Stomach (tissue), 19 donors: ENCODE measurements at places on chromosomes 3 and 15.

DNA sequence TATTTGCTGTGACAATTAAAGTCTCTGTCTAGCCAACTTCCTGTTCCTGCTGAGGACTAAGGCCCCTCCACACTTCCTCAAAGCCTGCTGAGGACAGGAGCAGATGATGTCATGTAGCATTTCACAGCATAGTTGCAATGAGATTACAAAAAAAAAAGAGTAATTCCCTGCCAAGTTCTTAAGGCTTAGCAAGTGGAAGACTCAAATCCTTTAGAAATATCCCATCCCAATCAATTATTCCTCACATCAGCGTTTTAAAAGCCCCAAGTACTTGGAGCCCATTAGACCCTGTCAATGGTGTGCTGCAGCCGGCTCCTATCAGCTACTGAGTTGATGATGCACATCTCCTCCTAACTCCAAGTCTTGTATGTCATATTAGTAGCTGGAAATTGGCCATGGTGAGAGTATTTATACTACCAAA lies 51.7 kb downstream of the TRANK1 start:
- DNase-seq: no peak

GRCh38 chr15:25441111-25441510 lies 2.3 kb upstream of the UBE3A start:
- DNase-seq: no peak

DNA sequence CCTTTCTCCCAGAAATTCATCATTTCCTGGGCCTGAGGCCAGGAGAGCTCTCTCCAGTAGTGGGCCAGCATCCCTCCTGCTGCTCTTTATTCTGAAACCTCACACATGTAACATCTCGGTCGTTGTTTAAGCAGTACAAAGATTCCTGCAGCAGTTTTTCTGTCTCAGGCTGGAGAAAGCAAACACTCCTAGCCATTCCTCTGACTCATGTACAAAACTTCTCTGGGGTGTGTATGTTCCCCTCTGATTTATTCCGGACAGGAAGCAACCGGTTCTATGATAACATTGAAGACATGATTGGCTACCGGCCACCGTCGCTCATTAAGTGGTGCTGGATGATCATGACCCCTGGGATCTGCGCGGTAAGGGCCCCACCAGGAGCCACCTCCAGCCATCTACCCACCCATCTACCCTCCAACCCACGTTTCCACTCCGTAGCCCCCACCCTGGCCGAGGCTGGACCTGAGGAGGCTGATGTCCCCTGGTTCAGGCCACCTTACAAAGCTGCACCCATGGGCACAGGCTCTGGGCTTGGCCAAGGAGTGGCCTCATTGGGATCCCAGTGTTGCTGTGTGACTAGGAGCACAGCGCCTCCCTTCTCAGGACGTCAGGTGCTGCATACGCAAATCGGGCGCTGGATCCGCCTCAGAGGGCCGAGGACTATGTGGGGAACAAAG lies 58.6 kb upstream of the SLC6A1 start:
- DNase-seq: no peak

GRCh38 chr3:122936986-122937385 lies 90.6 kb downstream of the SEMA5B start:
- no peak for DNase-seq

- DNase-seq: peak; percentile 34
Observed at GRCh38 chr3:9247941-9248521, 1.4 kb downstream of the SRGAP3 start.

DNA sequence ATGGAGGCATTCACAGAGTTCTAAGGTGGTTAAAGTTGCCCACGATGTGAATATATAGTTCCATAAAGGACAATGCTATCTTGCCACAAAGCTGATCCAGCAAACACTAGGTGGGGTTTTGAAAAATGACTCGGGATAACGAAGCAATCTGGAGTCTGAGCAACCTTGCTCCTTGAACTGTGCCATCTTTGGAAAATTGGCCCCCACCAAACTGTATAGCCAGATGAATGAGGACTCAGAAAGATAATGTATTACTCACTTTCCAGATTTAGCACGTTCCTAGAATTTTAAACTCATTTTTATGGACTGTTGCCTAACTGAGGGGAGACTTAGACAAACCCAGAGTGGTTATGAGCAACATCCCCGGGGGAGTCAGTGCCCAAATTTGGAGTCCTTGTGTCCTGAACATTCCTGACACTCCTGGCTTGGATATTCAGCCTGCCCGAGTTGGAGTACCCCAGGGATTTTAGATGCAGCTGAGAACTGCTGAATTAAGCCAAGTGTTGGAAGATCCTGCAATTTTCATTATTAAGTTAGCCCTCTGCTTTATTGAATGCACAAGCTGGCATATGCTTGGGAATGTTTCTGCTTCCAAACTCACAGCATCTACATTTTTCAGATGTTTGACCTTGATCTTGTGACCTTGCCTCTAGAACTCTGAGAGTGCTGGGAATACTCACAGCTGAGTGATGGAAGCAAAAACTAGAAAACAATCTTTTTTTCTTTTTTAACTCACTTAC lies 8.8 kb upstream of the MAGI1 start:
- DNase-seq: no peak

- no peak for DNase-seq
Observed at GRCh38 chr3:21517184-21517583, 233.8 kb downstream of the ZNF385D start.

- peak; percentile 72 for DNase-seq
Observed at GRCh38 chr15:84606653-84607120, 5.9 kb downstream of the ZSCAN2 start.

DNA sequence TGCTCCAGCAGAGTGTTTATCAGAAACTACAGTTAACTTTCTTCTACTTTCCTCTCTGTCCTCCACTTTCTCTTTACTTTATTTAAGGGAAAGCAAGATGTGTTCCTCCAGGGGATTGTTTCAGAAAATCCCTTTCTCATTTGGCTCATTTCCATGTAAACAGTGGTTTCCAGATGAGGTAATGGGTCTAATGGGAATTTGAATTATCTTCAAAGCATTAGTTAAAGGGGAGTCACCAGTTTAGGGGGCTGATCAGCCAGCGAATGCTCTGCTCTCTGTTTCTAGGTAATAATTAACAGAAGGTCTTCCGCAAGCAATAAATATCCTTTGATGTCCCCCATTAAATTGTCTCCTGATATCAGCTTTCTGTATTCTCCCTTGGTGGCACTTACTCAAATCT lies 30.4 kb upstream of the ZNF639 start:
- no peak for DNase-seq

DNA sequence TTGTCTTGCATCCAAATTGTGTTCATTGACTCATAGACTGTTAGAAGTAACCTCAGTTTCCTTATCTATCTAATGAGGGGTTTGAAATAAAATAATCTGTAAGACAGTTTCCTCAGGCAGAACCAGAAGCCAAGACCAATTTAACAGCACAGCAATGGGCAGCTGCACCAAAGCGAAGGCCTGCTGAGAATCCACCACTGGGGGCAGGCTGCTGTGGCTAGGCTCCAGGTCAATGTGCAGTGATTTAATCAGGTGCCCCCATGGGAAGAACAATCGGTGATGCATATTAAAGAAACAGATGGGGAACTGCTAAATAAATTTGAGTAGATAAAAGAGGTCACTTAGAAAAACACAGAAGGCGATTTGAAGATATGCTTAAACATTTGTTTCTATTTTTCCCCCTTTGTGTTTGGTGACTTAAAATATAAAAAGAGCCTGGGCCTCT lies 28.0 kb upstream of the TMOD3 start:
- DNase-seq: no peak

GRCh38 chr15:66288093-66288492 lies 5.3 kb upstream of the DIS3L start:
- DNase-seq: no peak

GRCh38 chr3:25557694-25558093 lies 107.0 kb downstream of the TOP2B start:
- peak; percentile 28 for DNase-seq

- DNase-seq: no peak
Observed at GRCh38 chr3:105458518-105459215, 92.0 kb downstream of the ALCAM start.

- no peak for DNase-seq
Observed at GRCh38 chr3:18224426-18224825, 200.7 kb downstream of the SATB1 start.

DNA sequence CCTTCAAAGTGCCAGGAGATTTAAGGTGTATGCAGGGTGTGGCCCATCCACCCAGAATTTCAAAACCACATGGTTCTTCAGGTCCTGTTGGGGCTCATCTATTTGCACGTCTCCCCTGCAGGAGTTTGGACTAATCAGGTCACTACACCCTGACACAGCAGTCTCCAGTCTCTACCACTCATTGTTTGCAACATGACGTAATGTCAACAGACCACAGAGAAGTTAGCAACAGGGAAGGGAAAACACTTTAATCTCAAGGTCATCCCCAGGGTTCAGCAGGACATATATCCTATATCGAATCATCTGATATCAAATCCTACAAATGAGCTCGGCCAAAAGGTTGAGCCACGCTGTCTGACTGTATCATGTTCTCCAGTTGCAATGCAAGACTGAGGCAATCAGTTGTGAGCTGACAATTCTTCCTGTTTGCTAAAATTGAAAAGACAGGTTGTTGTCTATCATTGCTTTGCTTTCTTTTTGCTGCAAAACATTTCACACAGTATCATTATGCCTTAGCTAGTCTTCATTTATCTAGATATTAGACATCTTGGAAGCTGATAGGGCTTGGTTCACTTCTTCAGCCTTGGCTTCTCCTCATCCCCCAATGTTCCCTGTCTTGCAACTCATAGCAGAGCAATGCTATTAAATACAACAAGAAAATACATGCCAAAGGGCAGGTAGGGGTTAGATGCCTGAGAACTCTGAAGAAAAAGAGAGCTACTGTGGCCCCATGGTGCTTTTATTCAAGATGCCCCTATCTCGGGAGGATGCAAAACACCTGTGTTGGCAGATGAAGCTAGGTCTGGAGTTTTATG lies 13.4 kb upstream of the LEKR1 start:
- DNase-seq: peak; percentile 86

- peak; percentile 64 for DNase-seq
Observed at GRCh38 chr3:53196575-53197407, 35.8 kb downstream of the PRKCD start.

GRCh38 chr3:32128936-32129335 lies 22.5 kb downstream of the GPD1L start:
- no peak for DNase-seq

- DNase-seq: no peak
Observed at GRCh38 chr15:84988909-84989644, 7.4 kb downstream of the PDE8A start.

DNA sequence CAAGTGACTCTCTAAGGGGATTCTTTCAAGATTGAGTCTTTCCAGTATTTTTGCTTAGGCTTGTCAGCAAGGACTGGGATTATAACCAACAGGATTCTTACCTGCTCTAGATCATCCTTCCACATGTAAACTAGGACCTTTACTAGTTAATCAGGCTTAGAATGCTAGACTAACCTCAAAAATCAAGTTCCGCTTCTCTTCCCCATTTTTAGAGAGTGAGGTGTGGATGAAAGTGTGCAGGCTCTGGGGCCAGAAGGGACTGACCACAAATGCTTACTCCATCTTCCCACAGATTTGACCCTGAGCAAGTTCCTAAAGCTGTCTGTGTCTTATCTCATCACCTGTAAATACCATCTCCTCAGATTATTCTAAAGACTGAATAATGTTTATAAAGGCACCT lies 89.5 kb upstream of the IL12A start:
- no peak for DNase-seq

DNA sequence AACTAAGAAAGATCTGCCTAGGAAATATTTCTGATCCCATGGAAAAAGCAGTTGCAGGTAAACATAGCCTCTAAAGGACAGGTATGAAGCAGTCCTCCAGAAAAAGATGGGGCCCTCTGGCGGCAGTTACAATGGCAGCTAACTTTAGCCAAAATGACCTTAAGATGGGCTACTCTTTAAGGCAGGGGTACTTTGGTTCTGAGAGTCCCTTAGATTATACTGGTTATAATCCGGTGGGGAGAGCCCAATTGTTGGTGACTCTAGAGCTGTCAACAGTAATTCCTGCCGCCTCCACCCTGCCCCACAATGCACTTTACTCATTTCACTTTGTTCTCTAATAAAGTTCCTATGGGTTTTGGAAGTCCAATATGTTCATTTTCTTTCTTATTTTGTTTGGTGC lies 412.8 kb upstream of the WNT5A start:
- no peak for DNase-seq

DNA sequence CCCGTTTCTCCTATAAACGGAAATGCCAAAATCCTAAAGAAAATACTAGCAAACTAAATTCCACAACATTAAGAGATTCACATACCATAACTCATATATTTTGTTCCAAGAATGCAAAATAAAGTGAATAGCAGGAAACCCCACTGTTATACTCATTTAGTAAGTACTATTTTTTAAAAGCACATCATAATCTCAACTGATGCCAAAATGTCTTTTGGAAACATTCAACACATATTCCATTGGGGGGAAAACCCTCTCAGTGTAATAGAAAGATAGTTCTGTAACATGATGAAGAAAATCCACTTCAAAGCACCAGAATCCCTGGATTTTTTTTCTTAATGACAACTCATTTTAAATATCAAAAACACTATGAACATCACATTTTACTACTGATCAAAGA lies 93.0 kb upstream of the EIF1B start:
- no peak for DNase-seq

DNA sequence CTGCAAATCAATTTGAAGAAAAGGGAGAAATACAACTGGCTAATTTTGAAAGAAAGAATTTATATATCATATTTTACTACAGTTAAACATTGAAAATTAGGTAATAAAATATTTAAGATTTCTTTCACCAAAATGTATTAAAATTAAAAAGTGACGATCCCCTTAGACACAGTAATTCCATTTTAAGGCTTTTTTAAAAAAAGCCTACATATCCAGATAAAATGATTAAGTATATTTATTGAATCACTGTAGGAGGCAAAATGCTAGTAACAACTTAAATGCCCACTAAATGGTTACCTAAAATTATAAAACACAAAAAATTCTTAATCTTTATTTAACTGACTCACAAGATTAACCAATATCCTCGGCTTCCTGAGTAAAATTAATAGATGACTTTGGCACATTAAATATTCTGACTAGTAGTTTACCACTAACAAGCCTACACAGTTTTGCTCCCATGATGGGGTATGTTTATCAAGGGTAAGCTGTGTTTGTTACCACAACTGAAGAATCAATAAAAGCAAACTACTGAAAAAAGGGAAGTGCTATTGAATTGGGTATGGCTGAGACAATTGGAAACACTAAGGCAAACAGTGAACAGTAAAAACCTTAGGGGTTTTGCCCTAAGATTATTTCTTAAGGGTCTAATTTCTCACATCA lies 28.4 kb downstream of the ANKRD28 start:
- no peak for DNase-seq

GRCh38 chr15:72770673-72771328 lies 12.8 kb downstream of the ADPGK start:
- DNase-seq: no peak

- no peak for DNase-seq
Observed at GRCh38 chr3:146269271-146269670, 18.4 kb upstream of the PLSCR4 start.

DNA sequence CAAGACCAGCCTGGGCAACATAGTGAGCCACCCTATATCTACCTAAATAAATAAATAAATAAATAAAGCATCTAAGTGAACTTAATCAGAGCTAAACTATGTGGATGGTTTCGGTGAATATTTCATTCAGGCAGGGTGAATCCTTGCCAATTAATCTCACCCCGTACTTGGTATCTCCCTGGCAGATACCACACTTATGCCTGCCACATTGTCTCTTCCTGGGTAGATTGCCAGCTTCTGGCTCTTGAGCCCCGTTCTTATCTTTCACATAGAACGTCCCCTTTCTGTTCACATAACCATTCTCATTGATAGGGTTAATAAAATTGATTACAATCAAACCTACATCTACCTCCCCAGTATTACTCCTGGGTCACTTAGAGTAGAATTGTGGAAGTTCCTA lies 7.0 kb downstream of the SNAP23 start:
- DNase-seq: no peak

GRCh38 chr3:128555098-128555825 lies 62.3 kb upstream of the GATA2 start:
- peak; percentile 59 for DNase-seq
